ENCODE measurements at places on chromosomes 7 and 10.

- no peak for DNase-seq
These were observed 262.8 kb upstream of the KLF14 start for GRCh38 chr7:130996833-130997231.

GRCh38 chr7:11833431-11833830 lies 1.4 kb upstream of the THSD7A start:
- no peak for DNase-seq

DNA sequence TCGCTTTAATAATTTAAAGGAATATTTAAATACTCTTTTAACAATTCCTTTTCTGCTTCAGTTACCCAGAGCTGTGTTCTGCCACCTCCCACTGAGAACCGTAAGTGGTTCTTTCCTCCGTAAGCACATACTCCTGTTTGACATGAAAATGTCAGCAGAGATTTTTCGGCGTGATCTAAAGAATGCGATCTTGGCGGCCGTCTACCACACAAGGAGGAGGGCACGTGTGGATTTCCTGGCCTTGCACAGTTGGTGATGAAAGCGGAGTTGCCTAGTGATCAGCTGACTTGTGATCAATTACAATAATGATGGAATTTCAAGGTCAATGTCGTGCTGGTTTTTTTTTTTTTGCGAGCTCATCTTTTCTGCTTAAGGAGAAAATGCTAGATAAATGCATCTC lies 35.6 kb upstream of the INSIG1 start:
- DNase-seq: no peak

DNA sequence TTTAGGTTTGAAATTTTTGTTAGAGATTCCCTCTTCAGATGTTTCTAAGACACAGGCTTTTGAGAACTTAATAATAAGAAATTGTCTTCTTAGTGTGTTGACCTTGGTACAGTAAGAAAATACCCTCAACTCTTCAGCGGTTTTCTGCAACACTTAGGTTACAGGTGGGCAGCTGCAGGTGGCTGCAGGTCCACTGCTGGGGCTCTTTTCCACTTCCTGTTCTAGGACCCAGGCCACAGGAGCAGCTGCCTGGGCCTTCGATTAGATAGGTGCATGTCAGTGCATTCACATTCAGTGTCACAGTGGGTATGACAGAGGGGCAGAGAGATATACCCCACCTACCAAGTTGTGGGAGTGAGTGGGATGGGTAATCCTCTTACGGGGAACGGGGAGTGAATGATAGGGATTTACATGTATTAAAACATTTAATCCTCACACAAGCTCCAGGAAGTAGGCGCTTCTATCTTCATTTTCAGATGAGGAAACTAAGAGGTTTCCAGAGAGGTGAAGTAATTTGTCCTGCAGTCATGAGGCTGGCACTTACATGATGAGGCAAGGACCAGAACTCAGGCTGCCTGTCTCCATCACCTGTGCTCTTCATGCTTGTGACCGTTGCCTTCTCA lies 20.2 kb upstream of the SUV39H2 start:
- no peak for DNase-seq

DNA sequence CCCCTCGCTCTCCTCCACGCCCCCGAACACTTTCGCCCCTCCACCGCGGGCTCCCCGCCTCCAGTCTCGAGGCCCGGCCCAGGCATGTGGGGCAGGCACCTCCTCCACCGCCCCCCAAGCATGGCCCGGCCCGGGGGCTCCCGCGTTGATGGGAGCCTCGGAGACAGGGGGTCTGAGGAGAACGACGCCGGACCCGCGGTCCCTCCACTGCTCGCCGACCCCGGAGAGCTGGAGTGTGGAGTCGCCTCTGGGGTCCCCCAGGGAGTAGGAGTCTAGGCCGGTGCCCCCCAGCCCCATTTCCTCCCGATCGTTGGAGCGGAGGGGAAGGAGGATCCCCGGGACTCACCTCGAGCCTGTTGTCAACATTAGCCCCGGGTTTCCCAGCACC lies 206 bp downstream of the UPF2 start:
- DNase-seq: no peak

DNA sequence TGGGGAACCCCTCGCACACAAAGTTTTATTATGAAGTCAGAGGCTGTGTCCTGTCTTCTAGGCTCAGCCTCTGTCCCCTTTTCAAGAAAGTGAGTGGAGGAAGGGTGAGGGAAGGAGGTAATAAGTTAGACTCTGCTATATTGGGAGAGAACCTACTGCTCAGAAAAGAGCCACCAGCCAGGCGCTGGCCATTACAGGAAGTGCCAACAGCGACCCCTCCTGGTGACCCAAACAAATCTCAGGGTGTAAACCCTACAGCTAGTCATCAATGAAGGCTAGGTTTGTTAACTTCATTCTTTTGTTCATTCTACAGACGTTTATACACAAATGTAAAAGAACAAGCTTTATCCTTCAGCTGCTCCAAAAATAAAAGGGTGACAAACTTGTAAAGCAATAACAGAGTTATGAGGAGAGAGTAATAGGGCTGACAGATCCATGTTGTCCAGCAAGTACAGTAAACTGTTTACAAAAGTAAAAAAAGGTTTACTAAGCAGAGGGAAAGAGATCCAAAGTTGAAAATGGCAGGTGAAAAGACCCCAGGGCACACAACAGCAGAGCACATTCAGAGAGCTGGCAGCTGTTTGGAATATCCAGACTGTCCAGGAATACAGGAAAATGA lies 82.7 kb downstream of the FAM204A start:
- no peak for DNase-seq

- no peak for DNase-seq
These were observed 31.6 kb downstream of the CTTNBP2 start for GRCh38 chr7:117841611-117842010.

- no peak for DNase-seq
These were observed 92.1 kb downstream of the SIRT1 start for GRCh38 chr10:67976292-67977245.

- no peak for DNase-seq
These were observed 24.2 kb upstream of the PRKAG2 start for GRCh38 chr7:151900986-151901621.

DNA sequence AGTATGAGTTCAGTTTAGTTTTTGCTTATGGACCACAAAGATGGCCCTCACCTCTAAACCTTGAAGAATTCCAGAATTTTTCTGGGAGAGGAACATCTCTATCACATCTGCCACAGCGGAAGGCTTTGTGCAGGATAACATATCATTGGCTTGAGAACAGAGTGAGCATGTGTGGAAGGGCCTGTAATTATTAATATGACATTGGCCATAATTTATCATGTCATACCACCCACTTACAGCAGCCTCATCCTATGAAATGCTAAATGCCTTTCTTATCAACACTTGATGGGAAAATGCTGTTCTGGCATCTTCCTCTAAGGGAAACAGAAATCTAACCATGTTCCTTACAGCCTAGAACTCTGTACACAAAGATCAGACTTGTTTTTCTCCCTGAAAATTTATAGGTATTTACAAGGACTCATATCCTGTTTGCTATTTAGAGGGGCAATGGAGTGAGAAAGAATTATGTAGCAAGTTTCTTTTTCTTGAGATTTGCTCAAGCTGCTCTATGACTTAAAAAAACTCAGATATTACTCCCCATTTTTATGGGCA lies 817.3 kb downstream of the LRMDA start:
- no peak for DNase-seq

GRCh38 chr10:70760271-70760787 lies 24.8 kb downstream of the TBATA start:
- DNase-seq: no peak

GRCh38 chr7:137674551-137675409 lies 172.0 kb downstream of the DGKI start:
- DNase-seq: no peak

DNA sequence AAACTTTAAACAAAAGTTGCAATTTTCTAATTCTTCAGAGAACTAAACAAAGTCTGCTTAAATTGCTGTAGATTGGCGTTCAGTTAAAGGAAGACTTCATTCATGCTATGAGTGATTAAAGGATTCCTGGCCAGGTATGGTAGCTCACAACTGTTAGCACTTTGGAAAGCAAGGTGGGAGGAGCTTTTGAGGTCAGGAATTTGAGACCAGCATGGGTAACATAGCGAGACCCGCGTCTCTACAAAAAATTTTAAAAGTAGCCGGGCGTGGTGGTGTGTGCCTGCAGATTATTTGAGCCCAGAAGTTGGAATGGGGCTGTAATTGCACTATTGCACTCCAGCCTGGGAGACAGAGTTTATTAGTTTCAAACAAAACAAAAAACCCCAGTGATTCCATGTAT lies 13.5 kb upstream of the SCRN1 start:
- no peak for DNase-seq

DNA sequence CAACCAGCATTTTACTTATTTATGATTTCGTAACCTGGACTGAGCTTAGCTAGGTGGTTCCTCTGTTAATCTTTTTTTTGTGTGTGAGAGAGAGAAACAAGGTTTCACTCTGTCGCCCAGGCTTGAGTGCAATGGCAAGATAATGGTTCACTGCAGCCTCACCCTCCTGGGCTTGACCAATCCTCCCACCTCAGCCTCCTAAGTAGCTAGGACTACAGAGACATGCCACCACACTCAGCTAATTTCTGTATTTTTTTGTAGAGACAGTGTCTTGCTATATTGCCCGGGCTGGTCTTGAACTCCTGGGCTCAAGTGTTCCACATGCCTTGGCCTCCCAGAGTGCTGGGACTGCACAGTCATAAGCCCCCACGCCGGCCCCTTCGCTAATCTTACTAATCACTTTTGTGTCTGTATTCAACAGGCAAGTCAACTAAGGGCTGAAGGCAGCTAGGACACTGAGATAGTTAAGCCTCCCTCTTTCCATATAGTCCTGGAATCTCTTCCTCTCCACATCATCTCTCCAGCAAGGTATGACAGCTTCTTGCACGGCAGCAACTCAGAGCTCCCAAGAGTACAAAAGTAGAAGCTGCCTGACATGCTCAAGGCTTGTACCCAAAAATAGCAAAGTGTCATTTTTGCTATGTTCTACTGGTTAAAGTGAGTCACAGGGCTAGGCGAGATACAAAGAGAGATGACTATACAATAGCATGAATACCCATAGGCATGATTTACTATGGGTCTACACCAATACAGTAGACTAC lies 11.3 kb downstream of the KMT2C start:
- no peak for DNase-seq

GRCh38 chr10:103109821-103110220 lies 83.3 kb downstream of the NT5C2 start:
- DNase-seq: no peak

DNA sequence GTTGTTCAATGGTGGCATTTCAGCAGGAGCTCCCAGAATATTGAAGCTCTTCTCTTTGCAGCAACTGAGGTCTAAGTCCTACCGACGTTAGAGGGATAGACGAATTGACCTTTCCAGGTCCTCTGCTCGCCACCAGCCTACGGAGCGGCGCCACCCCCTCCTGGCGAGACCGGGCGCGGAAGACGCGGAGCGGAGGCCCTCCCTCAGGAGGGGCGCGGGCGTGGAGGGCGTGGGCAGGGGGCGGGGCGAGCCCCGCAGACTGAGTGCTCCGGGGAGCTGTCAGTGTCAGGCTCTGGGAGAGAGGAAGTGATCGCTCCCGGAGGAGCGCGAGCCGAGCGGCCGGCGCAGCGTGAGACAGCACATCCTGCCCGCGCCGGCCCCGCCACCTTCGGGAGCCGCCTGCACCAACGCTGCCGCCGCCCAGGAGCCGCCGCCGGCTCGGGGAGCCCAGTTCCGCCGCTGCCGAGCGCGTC lies at the start of gene DYNC1I1:
TSS of gene DYNC1I1 (plus strand) at position 257 of the 473 bp plus-strand sequence. CDS start 32,176 bp downstream, outside the sequence.
- peak; percentile 30 for DNase-seq

- DNase-seq: no peak
These were observed 9.6 kb downstream of the LYZL2 start for GRCh38 chr10:30619966-30620365.

DNA sequence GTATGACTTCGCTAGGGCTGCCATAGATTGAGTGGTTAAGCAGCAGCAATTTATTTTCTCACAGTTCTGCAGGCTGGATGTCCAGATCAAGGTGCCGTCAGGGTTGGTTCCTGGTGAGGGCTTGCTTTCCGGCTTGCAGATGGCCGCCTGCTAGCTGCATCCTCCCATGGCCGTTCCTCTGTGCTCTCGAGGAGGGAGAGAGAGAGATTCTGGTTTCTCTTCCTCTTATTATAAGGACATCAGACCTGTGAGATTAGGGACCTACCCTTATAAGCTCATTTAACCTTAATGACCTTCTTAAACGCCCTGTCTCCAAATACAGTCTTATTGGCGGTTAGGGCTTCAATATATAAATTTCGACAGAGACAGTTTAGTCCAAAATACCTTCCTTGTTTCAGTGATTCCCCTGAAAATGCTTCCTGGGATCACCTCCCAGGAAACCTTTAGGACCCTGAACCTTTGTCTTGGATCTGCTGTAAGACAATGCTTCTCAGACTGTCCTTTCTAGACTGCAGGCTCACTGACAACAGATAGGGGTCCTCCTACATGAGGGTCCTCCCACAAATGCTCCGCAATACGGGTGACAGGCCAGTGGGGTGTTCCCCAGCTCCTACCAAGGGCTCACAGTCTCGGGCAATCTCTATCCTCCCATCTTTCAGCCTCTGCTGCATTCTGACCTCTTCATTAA lies 82.5 kb upstream of the BAIAP2L1 start:
- no peak for DNase-seq

DNA sequence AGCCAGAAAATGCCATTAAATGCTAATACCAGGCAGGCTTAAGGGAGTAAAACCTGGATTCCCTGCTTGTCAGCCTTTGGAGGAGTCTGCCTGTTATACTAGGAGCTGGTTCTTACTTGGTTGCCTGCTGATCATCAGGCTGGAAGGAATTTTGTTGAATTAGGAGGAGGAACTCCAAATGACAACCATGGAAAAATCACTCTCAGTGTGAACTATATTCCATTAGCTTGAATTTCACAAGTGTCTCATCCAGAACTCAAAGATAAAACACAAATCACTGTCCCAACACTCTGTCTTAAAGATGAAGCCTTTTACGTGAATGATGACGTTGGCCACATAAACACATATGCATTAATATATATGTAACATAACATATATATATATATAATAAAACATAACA lies 238.9 kb upstream of the PLXDC2 start:
- no peak for DNase-seq

DNA sequence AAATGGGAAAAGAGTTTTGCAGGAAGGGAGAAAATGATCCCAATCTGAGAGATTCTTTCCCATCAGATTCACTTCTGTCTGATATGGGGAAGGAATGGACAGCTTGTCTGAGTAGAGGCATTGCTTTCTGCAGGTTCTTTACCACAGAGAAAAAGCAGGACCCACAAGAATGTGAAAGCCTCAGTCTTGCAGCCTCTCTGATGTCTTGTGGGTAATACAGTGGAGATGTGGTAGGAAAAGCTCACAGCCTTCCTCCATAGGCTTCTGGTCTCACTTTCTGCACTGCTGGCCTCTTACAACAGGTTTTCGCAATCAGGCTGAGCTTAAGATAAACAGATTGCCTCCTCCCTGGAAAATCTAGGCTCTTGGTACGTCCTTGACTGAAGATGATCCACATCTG lies 551 bp downstream of the IFIT1 start:
- no peak for DNase-seq

GRCh38 chr7:157436763-157437480 lies 100.1 kb downstream of the DNAJB6 start:
- DNase-seq: no peak
